ENCODE measurements at places on chromosomes 3 and 15. TPM values are rescaled to one million over a fixed set of nuclear protein-coding genes. Genes with fewer than 3 reads are reported as not detected.

Gene GPR62
- polyA plus RNA-seq: not detected

Gene ARHGAP31
- 1.1 TPM for polyA plus RNA-seq

Gene ERICH6
- polyA plus RNA-seq: not detected

Gene FSD2
- not detected for polyA plus RNA-seq

Gene GOLGA6L7
- polyA plus RNA-seq: not detected

Gene DOCK3
- 0.02 TPM for polyA plus RNA-seq

Gene MFN1
- polyA plus RNA-seq: 10.0 TPM

Gene NPAP1
- polyA plus RNA-seq: not detected

Gene HRH1
- polyA plus RNA-seq: 3.3 TPM

Gene CLDN1
- 0.99 TPM for polyA plus RNA-seq

Gene CPNE9
- not detected for polyA plus RNA-seq

Gene SAMMSON
- not detected for polyA plus RNA-seq

Gene GOLGA6D
- not detected for polyA plus RNA-seq

Gene GPR15
- not detected for polyA plus RNA-seq

Gene EFCAB12
- 0.27 TPM for polyA plus RNA-seq

Gene MORC1
- polyA plus RNA-seq: not detected

Gene MRAS
- polyA plus RNA-seq: 2.4 TPM

Gene RPP25
- 3.6 TPM for polyA plus RNA-seq

Gene GCSAM
- 0.85 TPM for polyA plus RNA-seq

Gene FOXL2
- 0.60 TPM for polyA plus RNA-seq

Gene AADACL2
- not detected for polyA plus RNA-seq

Gene EIF1B
- polyA plus RNA-seq: 44.9 TPM

Gene SAMD7
- not detected for polyA plus RNA-seq

Gene AGTR1
- polyA plus RNA-seq: not detected

Gene SKOR1
- polyA plus RNA-seq: 0.01 TPM

Gene INSYN1
- polyA plus RNA-seq: 0.26 TPM

Gene IL20RB
- polyA plus RNA-seq: 110 TPM

Gene CCR4
- not detected for polyA plus RNA-seq

Gene IMPG2
- 0.01 TPM for polyA plus RNA-seq

Gene GP5
- polyA plus RNA-seq: not detected

Gene CNTN4
- not detected for polyA plus RNA-seq

Gene FAM3D
- not detected for polyA plus RNA-seq

Gene KIF9
- 9.7 TPM for polyA plus RNA-seq

Measured in foreskin keratinocyte (primary cell).